ENCODE measurements at places on chromosomes 16 and 17. TPM values are rescaled to one million over a fixed set of nuclear protein-coding genes. Genes with fewer than 3 reads are reported as not detected.

Gene KCTD19
- not detected for total RNA-seq

Gene CBX8
- total RNA-seq = 4.9 TPM

Gene TSNAXIP1
- total RNA-seq = 0.72 TPM

Gene C17orf100
- 4.8 TPM for total RNA-seq

Gene GPR142
- total RNA-seq = not detected

Gene SLC47A2
- total RNA-seq = not detected

GRCh38 chr17:12727076-12727760, 61.5 kb downstream of the MYOCD start:
- DNase-seq = no peak

DNA sequence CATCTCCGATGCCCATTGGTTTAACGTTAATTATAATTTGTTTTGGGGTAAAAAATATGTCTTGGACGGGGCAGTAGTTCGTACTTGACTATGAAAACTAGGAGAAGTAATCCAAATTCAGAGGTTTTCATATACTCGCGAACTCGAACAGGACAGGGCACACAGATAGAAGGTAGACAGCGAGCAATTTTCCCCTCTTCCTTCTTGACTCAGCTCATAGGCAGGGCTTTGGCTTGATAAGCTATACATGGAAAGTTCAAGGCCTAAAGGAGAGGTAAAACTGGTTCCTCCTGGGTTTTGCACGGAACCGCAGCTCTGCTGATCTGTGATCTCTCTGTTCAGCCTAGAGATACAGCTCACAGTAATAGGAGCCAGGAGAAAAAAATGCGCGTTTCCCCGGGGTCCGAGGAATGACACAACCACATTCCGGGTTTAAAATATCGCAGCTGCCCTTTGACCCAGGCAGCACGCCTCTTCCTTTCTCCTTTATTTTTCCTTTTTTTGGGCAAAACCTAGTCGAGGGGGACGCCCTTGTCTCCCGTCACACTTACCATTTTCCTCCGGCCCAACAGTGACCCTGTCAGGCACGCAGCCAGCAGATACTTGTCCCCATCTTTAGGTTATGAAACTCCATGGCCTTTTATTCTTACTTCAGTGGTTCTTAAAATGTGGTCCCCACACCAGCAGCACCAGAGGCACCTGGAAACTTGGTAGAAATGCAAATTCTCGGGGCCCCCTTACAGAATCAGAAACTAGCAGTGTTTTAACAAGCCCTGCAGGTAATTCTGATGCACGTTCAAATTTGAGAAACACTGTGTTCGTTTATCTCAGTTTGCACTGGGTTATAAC, 1.7 kb upstream of the LASP1 start:
- DNase-seq = no peak

- DNase-seq = no peak
These were observed 229.9 kb upstream of the SDK2 start for GRCh38 chr17:73874008-73874720.

DNA sequence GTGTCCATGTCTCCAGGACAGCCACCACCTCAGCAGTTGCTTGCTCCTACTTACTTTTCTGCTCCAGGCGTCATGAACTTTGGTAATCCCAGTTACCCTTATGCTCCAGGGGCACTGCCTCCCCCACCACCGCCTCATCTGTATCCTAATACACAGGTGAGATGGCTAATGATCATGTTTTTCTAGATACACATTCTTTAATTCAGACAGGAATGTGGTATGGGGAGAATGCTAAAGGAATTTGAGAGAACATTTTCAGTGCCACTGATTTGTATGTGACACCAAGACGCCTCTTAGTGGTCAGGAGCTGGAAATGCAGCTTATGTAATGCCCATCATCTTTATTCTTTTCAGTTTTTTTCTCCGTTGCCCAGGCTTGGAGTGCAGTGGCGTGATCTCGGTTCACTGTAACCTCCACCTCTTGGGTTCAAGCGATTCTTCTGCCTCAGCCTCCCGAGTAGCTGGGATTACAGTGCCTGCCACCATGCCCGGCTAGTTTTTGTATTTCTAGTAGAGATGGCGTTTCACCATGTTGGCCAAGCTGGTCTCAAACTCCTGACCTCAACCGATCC, 8.9 kb upstream of the RAPGEFL1 start:
- peak; percentile 68 for DNase-seq

DNA sequence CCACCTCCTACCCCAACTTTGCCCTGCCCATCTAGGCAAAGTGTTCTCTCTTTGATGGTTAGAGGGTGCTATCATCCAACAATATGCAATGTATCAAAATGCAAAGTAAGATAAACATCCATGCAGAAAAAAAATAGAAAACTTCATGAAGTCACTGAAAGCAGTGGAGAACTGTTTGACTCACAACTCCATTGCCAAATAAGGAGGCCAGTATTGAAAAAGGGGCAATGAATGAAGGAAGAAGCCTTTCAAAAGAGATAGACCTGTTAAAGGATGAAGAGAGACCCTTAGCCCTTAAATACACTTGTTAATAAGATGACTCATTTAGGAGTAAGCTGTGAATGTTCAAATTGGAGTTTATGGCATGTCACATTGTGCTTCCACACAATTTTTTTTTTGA, 13.0 kb downstream of the FA2H start:
- no peak for DNase-seq

DNA sequence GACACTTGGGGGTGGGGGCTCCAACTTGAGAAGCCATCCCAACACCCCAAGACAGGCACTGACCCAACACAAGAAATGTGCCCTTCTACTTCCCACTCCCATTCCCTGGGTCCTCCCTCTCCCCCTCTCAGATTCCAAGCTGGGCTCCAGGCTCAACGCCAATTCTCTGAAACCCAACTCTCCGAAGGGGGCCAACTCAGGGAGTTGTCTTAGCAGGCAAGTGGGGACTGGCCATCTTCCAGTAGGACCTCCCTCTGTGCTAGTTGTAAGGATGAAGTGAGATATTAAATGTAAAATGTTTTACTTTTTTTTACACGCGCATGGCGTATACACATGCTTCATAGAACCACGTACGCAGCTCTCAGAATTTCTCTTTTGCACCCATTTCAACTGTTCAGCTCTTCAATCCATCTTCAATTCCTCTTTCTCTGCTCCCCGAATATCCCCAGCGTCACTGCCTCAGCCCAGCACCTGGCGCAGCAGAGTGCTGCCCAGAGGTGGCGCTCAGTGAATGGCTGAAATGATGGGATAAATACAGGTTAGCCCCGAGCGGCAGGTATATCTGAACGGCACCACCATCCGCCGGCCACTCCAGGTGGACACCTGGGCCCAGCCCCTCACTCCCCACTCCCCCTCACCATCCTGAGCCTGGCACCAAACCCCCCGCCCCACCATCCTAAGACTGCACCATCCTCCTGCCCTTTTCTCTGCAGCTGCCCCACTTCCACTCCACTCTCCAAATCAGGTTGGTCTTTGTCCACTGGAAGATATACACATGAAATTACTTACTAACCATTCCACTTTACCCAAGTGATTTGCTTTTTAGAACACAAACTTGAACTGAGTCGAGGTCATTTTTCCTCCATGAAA, 43.9 kb upstream of the TNRC6C start:
- DNase-seq = no peak

DNA sequence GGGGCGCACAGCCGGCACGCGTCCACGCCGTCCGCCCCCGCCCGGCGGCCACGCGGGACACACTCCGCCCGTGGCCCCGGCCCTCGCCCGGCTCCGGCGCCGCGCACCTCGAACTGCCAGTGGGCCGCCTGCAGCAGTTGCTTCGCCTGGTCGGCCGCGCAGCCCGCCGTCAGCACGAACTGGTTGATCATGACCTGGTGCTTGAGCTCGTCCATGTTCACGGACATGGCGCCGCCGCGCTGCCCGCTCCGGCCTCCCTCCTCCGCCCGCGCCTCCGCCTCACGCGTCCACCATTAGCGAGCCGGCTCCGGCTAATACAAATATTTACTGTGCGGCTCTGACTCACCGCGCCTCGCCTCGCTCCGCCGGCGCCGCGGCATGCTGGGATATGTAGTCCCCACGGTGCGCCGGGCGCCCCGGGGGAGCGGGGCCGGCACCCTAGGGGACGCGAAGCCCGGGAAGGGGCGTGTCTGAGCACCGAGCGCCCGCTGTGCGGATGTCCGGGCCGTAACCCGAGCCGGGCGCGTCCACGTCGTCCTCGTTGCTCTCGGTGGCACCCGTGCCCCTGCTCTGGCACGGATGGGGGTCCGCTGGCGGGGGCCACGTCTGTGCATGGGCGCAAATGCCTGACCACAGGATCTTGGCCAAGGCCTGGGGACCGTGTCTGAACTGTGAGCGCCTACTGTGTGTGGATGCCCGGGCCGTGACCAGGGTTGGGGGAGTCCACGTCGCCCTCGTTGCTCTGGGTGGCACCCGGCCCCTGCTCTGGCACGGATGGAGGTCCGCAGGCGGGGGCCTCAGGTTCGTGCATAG, at the start of gene UBALD1:
Gene UBALD1 (minus strand): TSS at position 318 of the 813 bp plus-strand sequence. CDS start 91 bp downstream, at position 227.
- DNase-seq = peak; percentile 57

- no peak for DNase-seq
These were observed 22.1 kb downstream of the VAC14 start for GRCh38 chr16:70778901-70779309.

GRCh38 chr17:30550512-30551273, 73.5 kb downstream of the GOSR1 start:
- DNase-seq = no peak

- DNase-seq = no peak
These were observed 35.4 kb upstream of the LYRM9 start for GRCh38 chr17:27928587-27928986.

DNA sequence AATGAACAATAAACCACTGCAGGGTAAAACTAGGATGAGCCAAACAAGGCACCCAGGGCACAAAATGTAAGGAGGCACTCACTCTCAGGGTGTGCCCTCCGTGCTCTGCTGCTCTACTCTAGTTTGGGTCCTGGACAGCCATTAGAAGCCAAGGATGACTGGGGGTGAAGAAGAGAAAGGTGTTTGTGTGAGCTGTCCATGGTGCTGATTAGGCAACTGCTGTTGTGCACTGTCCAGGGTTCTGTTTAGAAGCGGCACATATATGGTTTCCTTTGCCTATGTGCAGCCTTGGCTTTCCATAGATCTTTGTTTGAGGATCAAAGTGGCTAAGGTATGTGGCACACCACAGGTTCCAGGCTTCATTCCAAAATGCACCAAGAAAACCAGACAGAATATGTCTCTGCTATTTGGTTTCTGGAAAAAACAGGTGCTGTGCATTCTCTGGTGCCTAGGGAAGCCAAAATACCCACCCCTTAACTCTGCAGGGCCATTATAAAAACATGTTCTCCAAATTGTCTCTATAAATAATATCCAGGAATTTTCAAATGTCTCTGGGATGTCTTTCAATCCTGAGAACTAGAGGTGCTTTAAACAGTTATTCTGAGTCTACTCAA, 123.5 kb downstream of the CBLN1 start:
- peak; percentile 3 for DNase-seq

DNA sequence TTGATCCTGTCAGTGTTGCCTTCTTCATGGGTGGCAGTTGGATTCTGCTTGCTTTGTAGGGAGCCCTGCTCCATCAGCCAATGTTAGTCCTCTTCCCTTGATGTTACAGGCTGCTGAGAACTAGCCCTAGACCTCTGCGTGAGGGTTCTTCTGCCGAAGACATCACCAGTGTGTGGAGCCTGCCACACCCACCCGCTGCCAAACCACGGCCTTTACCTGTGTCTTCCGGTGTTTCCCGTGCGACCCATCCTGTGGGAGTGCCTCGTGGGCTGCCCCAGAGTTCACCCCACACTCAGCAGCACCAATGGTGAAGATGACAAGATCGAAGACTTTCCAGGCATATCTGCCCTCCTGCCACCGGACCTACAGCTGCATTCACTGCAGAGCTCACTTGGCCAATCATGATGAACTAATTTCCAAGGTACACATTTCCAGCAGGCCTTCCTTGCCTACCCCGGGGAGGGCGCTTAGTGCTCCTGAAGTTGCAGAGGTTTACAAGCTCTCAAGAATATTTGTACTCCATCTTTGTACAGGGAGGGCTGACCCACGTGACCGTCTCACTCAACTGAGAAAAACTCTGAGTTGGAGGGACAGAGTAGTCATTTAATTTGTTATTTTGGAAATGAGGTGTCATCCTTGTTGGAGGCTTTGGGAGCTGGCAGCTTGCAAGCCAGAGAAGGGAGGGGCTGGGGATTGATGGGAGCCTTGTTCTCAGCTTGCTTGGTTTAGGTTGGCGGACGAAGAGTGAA, 21.8 kb downstream of the YPEL2 start:
- no peak for DNase-seq

GRCh38 chr16:72125635-72126428, 32.2 kb downstream of the DHX38 start:
- DNase-seq = no peak

DNA sequence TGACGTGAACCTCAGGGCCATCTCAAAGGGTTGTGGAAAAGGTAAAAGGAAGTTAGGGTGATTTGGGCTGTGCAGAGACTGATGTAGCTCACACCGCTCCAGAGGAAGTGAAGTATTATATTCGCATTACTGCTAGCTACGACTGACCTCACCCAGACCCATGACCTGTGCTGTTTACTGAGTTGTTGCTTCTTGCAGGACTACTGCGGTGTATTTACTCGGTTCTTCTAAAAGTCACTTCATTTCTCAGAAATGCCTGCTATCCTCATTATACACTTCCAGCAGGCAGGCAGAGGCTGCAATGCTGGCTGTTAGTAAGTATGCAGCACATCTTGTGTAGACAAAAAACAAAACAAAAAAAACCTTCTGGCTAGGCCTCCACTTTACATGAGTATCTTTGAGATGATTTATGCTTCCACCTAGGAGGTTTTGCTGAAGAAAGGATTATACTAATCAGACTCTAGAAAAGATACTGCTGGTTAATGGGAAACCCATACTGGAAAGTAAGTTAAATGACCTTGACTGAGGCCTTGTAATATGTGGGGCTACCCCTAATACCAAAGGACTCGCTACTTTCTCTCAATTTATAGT, 76.0 kb downstream of the CREBBP start:
- no peak for DNase-seq

DNA sequence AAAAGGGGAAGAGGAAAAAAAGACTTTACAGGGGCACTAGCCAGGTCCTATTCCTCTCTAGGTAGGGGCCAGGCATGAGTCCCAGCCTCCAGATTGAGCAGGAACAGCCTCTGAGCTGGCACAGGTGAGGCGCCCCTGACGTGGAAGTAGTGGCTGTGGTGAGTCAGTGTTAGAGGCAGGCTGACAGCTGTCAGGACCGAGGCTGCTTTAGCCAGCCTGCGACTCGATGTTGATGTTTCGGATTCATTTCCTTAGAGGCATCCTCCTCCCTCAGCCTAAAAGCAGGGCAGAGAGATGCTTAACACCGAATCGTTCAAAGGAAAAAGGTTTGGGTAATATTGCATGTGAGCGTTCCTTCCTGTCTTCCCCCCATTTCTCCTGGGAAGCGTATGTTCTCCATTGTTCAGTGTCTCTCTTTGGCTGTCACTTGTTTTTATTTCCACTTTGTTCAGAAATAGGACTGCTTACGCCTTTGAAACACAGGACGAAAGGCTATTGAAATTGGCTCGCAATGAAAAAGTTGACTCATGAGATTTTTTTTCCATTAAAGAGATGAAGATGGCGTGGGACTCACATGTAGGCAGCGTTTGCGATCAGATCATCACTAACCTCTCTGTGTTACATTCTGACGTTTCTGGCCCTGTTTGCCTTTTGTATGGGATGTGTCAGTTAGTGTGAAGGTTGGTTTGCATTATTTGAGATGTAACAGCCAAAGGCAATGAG, 1.3 kb downstream of the KIAA0513 start:
- peak; percentile 64 for DNase-seq
